CD4-positive, alpha-beta T cell treated with Interleukin-4 for 1 hour (primary cell): ENCODE measurements at places on chromosomes 6 and 20.
A peak's percentile ranks its signal among the peaks of the same experiment; 100 is the strongest.

DNA sequence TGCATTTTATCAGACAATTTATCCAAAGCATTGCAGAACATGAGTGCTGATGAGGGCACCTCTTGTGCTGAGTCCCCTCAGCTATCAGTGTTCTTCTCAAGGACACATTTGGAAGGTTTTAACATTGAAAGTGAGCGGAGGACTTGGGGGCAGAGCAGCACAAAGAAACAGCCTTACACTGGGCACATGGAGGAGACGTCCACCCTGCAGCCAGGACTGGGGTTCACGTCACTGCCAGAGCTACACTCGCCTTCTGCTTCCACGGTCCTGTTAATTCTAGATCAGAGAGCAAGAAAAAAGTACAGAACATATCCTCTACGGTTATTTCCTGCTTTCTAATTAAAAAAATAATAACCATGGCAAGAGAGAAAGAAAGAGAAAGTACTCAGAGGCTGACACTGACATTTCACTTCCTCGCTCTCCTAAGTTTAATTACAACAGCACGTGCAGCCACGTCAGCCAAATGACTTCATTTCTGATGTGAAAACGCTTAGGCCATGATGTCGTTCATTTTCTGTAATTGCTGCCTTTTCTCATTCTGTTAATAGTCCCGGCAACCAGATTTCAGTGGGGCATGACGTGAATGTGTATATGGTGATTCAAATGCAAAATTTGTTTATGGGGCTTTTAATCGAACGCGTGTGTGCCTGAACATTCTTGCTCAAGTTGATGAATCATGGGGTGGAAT is 5.1 kb downstream of the PRND start:
- peak; percentile 60 for DNase-seq

- DNase-seq = no peak
These were observed 539.1 kb upstream of the JAG1 start for GRCh38 chr20:11212902-11213301.

DNA sequence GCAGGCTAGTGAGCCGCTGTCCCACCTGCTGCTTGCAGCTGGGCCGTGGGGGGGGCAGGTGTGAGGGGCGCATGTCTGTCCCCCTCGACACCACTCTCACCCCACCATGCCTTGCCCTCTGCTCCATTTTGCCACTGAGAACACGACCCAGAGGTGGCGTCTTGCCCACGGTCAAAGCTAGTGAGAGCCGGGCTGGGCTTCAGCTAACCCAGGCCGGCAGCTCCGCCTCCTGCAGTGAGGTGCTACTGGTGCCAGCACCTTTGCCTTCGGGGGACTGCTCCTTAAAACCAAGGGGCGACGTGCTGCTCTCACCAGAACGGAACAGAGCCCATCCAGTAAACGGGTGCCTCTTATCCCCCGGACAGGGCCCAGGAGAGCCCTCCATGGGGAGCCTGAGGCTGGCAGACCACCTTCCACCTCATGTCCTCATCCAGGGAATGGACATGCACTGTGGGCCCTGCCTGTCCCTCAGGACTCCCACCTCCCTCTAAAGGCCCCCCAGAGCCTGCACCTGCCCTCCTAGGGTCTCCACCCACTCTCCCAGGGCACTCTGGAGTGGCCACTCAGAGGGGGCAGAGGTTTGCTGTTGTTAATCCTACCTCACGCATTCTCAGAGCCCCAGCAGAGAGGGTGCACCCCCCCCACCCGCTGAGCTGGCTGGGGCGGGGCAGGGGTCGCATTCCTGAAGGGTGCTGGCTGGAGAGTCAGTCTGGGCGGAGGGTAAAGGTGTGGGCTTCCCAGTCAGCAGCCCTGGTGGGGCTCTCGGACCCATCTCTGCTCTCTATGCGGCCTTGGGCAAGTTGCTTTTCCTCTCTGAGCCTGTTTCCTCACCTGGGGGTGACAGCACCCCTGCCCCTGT is 2.9 kb downstream of the RBBP8NL start:
- DNase-seq = no peak

- DNase-seq = no peak
These were observed 228.5 kb downstream of the ZMYND8 start for GRCh38 chr20:47127999-47128398.

GRCh38 chr20:48904566-48905296 is 16.8 kb upstream of the ARFGEF2 start:
- DNase-seq = peak; percentile 77

DNA sequence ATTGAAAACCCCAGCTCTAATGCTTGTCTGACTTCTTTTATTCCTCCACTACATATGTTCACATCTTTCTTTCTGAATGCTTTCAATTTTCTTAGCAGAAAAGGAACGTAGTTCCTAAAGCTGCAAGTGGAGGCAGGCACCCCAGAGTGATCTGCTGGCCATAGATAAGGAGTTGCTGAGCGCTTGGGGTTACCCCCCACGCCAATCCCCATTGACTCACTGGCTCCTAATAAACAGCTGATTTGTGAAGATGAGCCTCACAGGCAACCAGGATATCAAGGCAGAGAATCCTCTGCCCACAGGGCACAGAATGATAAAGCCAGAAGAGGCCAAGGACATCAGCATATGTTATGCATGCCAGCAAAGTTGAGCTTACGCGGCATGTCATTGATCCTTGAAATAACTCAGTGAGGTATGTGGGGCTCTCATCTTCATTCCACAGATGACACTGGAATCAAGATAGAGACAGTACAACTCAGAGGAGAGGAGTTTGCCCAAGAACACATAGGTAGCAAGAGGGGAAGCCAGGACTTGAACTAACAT is 129.1 kb upstream of the PTPRT start:
- DNase-seq = no peak

GRCh38 chr6:166465671-166466087 is 82.9 kb upstream of the MPC1 start:
- DNase-seq = no peak

GRCh38 chr6:4981761-4982160 is 22.1 kb downstream of the RPP40 start:
- no peak for DNase-seq

- DNase-seq = no peak
These were observed 94.3 kb downstream of the CEBPB start for GRCh38 chr20:50284811-50285375.

- DNase-seq = no peak
These were observed at the start of gene OVOL2 for GRCh38 chr20:18057101-18057993. Gene OVOL2 (minus strand): TSS chr20:18057916. CDS start chr20:18057634, 282 bp downstream.

DNA sequence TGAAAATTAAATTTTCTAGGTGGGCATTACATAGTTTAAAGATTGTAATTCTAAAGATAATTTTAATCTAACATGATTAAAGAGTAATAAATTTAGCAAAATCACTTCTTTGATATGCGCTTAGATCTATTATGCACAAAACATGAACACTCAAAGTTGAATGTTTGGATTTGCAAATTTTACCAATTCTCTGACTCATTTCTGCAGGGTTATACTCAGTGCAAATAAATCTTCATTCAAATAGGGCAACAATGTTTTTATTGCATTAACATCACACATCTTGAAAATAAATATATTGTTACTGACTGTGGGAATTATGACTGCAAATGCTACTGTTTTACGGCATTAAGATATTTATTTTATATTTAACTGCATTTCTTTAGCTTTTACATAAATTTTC is 110.7 kb downstream of the OGFRL1 start:
- no peak for DNase-seq

DNA sequence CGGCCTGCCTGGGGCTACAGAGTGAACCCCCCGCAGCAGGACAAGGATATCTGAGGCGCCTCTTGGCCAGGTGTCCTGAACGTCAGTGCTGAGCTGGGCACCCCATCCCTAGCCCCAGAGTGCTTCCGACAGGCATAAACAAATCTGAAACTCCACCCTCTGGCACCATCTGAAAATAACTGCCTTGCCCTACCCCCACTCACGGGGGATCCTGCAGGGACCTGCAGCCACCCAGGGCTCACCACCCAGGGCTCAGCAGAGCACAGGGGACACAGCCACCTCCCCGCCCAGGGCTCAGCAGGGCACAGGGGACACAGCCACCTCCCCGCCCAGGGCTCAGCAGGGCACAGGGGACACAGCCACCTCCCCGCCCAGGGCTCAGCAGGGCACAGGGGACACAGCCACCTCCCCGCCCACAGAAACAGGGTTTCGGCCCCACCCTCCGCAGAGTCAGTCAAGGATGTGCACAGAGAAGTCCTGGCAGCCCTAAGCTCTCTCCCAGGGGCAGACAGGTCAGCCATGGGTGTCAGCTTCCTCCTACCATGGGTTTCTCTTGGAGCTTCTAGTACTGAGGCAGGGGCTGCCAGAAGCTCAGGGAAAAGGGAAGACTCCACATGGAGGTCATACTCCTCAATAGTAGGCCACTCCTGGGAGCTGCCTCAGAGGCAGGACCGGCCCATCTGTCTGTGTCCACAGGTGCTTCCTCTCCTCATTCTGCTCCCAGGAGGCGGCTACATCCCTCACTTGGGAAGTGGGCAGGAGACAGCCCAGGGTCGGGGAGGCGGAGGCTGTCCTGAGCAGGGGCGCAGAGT is 4.6 kb downstream of the UCKL1 start:
- no peak for DNase-seq

DNA sequence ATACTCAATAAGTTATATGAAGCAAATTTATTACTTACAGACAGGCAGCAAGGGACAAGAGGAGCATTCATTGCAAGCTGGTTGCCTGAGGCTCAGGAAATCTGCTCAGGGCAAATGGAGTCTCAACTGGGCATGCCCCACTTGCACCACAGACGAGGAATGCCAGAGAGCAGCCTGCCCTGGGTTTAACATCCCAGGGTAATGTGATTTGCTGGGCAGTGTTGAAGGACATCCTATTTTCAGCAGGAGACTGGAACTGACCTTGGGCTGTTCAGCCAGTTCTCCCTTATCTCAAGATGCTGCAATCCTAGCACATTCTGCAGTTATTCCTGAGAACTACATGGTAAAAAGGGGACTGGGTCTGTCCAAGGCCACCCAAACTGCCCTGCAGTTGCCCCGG is 3.8 kb upstream of the ENTPD6 start:
- DNase-seq = no peak

- DNase-seq = no peak
These were observed 12.4 kb downstream of the FRS3 start for GRCh38 chr6:41767112-41767833.

GRCh38 chr6:708237-708598 is 15.3 kb upstream of the EXOC2 start:
- DNase-seq = no peak

- DNase-seq = no peak
These were observed 1.4 kb upstream of the GCLC start for GRCh38 chr6:53546281-53546680.

GRCh38 chr20:32966881-32967781 is 37.1 kb downstream of the SUN5 start:
- DNase-seq = peak; percentile 64
